NCI-H82 (cell line): ENCODE measurements at places on chromosomes 2 and 18.
A peak's percentile ranks its signal among the peaks of the same experiment; 100 is the strongest.

DNA sequence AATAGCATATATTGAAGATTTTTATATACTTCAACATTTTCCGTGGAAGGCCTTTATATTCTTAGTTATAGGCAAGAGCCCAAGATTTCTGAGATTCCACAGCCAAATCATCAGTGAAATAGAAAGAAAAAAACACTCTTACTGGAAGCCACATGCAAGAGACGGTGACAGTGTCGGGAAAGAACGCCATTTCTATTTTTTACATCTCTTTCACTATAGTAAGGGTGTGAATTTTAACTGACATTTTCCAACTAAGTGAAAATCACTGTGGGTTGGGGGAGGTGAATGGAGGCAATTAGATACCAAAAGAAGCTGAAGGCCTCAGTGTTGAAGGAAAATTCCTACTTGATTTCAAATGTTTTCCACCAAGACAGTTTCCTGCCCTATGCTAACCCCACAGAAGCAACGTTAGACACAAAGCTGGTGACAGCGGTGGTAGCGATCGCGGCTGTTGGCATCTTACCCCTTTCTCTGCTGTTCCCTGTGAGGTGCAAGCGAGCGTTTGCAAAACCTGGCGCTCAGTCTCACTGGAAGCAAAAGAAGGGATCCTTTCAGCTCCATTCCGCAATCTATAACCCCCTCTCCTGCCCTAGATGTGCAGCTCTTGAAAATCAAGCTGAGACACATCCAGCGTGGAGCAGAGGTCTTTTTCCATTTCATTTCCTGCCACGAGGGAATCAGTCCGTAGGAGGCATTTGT, 20.0 kb downstream of the ID2 start:
- no peak for DNase-seq

DNA sequence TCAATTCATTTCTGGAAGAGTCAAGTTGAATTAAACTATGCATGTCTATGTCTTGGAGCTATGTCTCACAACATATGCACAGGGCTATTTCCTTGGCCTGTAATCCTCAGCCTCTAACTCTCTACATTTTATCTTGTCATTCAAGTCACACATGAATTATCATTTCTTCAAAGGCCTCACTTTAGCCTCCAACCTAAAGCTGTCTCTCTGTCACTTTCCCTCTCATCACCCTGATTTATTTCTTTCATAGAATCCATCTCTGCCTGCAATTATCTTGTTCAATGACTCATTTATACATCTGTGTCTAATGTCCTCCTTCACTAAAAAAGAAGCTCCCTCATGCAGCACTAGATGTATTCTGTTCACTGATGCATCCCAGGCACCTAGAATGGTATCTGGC, 614.2 kb upstream of the REG3G start:
- peak; percentile 4 for DNase-seq

DNA sequence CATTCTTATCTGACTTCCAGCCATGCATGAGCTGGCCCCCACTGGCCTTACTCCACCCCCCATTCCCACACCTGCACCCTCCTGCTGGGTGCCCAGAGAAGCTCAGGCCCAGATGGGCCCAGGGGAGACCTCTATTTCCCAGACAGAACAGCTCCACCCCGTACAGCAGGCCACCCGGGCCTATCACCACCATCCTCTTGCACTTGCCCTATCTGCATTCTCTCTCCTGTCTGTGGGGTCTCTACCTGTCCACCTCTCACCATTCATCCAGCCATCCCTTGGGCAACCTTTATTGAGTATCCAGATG, 25.3 kb upstream of the TNS1 start:
- DNase-seq: no peak

GRCh38 chr2:19754907-19755306, 146.9 kb downstream of the TTC32 start:
- DNase-seq: peak; percentile 60

DNA sequence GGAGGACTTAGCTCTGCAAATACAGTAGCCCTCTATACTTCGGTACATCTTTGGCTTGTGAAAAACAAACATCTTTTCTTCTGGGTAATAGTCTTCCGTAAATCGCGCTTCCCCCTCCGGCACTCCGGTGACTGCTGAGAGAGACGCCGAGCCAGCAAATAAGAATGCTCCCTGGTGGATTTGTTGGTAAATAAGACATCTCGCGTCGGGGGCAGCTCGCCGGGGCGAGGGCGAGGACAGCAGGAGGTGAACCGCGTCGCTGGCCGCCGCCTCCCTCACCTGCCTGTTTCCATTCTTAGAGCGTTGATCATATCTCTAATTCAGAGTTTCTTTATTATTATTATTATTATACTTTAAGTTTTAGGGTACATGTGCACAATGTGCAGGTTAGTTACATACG, 117.6 kb downstream of the PMAIP1 start:
- no peak for DNase-seq

DNA sequence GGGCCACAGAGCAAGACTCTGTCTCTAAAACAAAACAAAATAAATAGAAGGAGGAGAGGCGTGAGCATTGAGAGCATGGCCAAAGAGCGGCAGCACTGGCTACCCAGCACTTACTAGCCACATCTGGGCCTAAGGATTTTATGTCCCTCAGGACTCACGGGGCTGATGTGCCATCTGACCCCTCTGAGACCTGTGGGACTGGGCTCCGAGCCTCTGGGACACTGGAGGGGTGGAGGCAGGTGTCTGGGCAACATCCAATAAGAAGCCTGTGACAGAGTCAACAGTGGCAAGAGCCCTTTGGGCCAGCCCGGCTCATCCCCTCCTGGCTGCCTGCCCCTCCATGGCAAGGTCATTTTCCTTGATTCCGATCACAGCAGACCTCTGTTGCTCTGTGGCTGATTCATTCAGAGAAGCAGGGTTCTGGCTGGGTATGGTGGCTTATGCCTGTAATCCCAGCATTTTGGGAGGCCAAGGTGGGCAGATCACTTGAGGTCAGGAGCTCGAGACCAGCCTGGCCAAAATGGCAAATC, 60.7 kb downstream of the RRM2 start:
- DNase-seq: no peak

- DNase-seq: no peak
Observed at GRCh38 chr2:152541712-152542111, 175.5 kb downstream of the PRPF40A start.

- no peak for DNase-seq
Observed at GRCh38 chr2:12217175-12217574, 470.7 kb downstream of the LPIN1 start.

DNA sequence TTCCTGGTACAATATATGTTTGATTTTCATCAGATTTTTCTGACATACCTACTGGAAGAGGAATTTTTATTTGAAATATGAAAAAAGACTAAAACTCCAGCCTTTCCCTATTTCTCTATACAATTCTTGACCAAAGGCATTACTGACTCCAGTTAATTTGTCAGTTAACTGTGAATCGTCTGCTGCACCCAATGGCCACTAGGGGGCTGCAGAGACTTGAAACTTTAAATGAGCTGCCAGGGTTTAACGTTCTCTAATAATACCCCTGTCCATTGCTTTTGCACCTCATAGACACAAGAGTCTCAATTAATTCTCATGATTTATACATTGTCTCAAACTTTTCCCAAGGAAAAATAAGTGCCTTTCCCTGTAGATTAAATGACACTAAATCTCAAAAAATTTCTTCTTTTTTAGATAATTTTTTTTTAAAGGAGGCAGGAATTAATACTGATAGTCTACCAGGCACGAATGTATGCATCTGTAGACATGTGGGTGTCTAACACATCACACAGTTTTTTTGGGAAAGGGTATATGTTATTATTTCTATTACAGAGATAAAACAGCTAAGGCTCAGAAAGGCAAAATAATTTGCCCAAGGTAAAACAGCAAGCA, 1.8 kb upstream of the ALK start:
- peak; percentile 93 for DNase-seq
